Cardiac muscle cell (in vitro differentiated cells and primary cell): ENCODE measurements at places on chromosomes 16 and 17. TPM values are rescaled to one million over a fixed set of nuclear protein-coding genes. Genes with fewer than 3 reads are reported as not detected.

CHST6 gene
- 0.10 and 1.2 TPM in 2 replicates for polyA plus RNA-seq

EVPLL gene
- not detected in 2 replicates for polyA plus RNA-seq

TOX3 gene
- polyA plus RNA-seq = 0.22 and 0.79 TPM in 2 replicates

RTN4RL1 gene
- 32.2 and 46.2 TPM in 2 replicates for polyA plus RNA-seq

ADAM11 gene
- polyA plus RNA-seq = 22.3 and 29.1 TPM in 2 replicates

PHOSPHO1 gene
- polyA plus RNA-seq = not detected in 2 replicates

CCL7 gene
- not detected in 2 replicates for polyA plus RNA-seq

PLEKHG4 gene
- polyA plus RNA-seq = 1.0 and 5.2 TPM in 2 replicates

CYGB gene
- polyA plus RNA-seq = 3.5 and 11.9 TPM in 2 replicates

WFDC1 gene
- 20.1 and 22.2 TPM in 2 replicates for polyA plus RNA-seq

TMEM95 gene
- polyA plus RNA-seq = not detected in 2 replicates

TBC1D26 gene
- 2.5 and 8.9 TPM in 2 replicates for polyA plus RNA-seq

UMOD gene
- not detected in 2 replicates for polyA plus RNA-seq
